ENCODE measurements at places on chromosomes 2 and 18.

DNA sequence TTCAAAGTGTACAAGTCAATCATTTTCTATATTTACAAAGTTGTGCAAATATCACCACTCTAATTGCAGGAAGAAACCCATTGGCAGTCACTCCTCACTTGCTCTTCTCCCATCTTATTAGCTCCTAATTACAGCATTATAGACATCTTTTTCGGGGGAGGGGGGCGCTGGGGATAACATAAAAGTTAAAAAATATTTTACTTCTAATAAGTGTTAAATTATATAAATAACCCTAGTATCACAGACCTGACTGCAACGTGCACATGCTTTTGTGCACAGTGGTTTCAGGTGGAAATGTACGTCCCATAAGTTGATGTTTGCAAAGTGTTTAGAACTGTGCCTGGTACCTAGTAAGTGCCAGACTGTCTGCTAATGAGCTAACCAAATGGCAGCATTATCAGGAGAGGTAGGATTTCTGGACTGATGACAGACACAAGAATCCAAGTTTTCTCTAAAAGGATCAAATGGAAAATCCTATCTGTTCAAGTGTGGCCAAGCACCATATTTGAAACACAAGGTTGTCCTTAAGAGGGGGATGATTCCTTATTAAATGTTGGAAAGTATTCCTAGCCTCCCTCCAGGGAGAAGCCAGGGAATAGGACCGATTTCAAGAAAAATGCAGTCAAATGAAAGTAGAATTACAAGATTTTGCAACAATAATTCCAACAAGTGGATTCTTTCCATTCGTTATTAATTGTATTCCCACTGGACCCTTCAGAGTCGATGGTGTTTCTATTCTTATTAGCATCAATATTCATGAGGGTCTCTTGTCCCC lies 70.0 kb downstream of the ACKR3 start:
- no peak for DNase-seq

DNA sequence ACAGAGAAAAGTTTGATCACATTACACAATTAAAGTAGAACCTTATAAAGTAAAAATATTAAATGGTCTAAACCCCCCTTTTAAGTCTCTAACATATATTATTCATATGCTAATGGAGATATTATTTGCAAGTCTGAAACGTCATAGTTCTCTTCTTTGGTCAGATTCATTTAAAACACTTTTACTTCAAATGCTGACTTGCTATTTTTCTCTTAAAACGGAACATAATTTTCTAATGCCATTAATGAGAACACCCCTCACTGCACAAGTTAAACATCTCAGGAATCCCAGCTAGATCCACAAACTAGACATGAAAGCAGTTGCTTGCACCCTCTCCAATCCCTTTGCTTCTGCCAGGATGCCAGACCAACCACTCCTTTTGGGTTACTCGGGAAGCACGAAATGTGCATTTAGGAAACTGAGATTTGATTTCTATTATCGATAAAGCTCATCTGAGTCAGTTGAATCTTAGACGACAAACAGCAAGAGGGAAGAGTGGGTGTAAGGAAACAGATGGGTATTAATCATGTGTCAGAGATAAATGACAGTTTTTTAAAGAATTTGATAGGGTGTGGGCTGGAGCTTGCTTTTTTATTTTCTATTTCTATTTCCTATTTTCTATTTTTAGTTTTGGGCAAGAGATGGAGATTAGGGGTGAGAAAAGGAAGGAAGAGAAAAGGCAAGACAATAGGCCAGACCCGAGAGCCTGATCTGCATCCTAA lies 1.5 kb downstream of the ADD2 start:
- no peak for DNase-seq

GRCh38 chr2:1758774-1759610 lies 14.7 kb upstream of the PXDN start:
- DNase-seq, result no peak

DNA sequence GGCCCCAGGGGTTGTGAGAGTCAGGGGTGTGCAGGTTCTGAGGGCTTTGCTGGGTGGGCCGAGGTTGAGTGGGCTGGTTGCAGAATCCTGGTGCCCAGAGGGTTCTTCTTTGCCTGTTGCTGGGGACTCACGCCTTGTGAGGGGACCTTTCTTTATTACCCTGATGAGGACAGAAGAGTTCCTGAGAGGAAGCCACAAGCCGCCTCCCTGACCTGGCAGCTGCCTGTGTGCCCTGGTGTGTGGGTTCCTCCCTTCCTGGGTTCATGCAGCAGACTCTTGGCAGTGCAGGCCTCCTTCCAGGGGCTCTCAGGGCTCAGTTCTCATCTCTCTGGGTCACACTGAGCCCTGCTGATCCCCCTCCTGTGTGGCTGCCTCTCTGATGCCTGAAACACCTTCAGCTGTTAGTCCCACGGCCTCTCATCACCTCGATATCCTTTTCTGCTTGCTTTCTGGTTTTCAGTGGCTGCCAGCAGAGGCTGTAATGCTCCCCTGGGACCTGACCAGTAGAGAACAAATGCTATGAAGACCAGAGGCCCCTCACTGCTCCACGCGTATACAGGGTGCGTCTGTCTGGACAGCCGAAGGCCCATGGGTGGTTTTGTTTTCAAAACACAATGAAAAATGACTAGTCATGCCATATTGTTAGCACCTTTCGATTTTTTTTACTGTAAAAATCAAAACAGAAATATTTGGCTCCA lies 191.3 kb downstream of the AGAP1 start:
- DNase-seq, result no peak

DNA sequence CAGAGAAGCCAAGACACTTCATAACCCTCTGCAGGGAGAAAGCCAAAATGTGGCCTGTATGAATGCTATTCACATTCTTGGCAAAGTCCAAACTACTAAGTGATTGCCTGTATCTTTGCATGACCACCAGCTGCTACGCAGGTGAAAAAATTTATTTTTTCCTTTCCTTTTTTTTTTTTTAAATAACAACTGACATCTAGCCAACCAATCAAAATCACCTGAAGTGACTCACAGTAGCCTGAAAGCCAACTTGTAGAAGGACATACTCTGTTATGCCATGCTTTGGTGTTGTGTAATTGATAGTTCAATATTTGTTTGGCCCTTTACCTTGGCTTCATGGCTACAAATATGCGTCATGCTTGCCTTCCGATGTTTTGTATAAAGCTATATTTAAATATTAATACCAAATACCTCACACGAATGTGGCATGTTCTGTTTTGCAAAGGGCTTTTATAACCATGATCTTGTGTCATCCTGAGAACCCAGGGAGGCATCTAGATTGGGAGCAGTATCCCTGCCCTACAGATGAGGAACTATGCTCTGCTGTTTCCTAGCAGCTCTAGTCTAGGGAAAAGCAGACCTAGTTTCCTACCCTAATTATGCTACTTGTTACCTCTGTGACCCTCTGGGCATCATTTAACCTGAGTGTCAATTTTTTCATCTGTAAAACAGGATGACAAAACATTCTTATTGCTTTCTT lies 102.1 kb downstream of the MYOM1 start:
- DNase-seq, result no peak

- no peak for DNase-seq
Observed at GRCh38 chr2:177282181-177282641, 17.7 kb upstream of the NFE2L2 start.

DNA sequence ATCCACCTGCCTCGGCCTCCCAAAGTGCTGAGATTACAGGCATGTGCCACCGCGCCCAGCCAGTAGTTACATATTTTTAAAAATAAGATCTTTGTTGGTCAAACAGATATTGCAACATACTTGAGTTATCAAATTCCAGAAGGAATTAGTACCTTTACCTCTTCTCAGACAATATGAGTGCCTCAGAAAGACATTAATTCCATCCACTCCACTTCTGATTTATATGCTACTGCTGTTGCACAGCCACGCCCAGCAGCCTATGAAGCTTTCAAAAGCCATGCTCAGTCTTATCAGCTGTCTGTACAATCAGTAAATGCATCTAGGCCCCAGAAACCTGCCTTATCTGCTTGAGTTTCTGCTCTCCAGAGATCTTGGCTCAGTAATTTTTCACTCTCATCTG lies 47.8 kb downstream of the MEX3C start:
- DNase-seq, result no peak

DNA sequence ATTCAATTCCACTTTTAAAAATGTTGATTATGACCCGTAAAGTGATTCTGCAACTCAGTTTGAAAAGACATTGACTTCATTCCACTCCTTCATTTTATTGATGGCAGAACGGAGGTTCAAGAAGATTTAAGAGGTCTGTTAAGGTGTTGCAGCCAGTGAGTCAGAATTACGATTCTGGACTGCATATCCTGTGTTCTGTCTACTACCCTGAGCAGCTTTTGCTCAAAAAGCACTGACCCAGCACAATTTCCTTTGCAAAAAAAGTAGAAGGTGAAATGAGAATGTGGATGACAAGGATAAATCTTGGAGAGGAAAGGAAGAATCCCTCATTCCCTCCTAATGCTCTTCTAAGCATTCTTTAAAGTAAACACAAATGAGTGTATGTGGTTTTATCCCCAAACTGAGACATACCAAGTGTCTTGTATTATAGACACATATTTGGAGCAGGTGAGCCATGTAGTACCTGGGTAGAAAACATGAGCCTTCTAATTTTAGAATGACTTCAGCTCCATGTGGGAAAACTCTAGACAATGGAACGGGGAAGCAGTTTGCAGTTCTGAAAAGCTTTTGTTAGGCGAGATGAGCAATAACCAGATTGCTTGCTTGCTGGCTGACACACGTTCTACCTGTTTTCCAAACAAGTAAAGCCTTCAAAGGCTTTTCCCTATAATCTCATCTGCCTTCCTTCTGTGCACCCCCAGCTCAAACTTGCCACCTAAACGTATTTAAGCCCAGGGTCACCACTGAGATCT lies 44.7 kb downstream of the TGFA start:
- no peak for DNase-seq

DNA sequence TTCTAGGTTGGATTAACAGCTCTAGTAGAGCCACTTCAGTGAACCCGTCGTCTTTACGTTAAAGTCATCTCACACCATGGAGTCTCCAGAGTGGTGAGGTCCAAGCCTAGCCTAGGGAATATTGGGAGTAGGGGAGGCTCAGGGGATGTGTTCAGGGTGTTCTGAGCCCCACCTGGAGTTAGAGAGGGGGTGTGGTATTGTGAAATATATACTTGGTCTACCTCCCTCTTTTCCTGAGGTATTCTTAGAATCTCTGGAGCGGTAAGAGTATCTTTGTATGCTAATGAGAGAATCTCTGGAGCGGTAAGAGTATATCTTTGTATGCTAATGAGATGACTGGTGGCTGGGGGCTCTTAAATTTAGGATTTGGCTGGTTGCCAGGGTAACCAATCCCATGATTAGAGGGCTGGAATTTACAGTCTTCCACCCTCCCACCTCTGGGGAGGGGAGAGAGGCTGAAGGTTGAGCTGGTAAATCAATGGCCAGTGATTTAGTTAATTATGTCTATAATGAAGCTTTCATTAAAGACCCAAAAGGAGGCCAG lies 69.5 kb downstream of the INPP4A start:
- DNase-seq, result no peak

DNA sequence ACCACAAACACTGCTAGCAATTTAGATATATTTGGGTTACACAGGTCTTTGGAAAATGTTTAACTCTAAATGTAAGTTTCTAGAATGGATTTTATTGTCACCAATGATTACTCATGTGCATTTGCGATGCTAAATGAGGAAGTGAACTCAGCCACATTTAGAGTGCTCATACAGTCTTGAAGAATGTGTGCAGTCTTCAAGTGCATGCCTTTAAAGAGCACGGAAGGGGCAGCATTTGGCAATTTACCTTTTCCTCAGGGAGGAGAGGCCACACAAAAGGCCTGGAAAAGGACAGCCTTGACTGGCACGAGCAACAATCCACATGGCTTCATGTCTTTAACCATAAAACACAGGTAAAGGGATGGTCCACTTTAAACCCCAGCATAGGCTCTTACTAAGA lies 78.5 kb upstream of the STK17B start:
- no peak for DNase-seq

GRCh38 chr2:171554991-171555615 lies 32.8 kb downstream of the CYBRD1 start:
- DNase-seq, result no peak

DNA sequence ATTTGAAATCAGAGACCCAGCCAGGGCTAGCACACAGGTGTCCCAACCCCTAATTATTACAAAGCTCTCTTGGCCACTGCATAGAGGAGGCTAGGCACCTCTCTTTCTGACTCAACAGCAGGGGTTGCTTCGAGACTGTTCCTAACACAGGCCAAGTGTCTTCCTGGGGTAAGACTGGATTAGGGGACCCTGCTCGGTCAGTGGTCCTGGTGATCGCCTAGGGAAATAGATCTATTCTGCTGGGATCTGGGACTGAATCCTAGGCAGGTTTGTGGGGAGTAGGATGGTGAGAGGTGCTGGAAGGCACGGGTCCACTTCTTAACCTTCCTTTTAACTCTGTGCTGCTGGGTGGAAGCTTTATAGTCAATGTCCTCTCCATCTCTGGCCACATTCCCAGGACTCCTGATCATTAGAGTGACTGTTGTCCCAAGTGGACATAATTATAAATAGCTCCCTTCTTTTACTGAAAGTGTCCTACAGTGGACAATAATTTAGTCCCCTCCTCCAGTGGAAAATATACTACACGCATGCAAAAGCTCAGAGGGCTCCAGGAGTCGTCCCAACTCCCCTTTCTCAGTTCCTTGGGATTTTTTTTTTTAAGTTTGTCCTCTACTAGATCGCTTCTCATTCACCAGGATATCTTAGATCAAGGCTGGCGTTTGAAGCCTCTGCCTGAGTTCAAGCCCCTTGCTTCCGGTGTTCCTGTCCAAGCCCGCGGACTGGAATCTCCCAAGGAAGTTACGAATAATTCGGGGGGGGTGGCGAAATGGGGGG lies 1.3 kb upstream of the TRIB2 start:
- no peak for DNase-seq

DNA sequence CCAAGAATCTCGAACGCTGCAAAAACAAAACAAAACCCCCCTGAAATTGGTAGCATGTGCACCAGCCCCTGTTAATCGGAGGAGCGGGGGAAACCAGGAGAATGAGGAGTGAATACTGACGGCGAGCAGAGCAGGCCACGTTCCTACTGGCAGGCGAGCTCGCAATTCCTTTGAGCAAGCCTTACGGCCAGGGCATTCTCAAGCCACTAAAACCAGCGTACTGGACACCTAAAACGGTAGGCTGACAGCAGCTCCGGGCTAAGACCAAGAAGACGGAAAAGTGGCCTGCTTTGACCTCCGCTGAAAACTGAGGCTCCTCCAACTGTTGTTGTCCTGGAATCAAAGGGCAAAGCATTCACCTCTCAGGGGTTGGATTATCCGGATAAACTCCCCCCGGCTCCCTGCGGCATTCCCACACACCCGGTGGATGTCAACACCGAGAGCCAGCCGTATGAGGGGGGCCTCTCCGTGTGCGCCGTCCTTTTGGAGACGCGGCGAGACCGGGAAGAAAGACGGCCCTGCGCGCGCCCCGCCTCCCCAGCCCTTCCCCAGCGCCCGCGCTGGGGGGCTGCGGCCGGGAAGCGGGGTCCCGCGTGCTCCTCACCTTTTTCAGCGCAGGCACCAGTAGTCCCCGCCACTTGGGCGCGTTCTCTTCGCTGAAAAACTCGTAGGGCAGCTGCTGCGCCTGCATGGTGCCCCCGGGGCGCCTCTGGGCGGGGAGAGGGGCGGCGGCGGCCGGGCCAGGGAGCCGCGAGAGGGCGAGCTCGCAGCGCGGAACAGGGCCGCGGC lies 925 bp downstream of the SOS1 start:
- DNase-seq, result no peak

GRCh38 chr2:196995757-196996314 lies 69.3 kb upstream of the PGAP1 start:
- no peak for DNase-seq
